ENCODE measurements at places on chromosomes 13 and 19.

DNA sequence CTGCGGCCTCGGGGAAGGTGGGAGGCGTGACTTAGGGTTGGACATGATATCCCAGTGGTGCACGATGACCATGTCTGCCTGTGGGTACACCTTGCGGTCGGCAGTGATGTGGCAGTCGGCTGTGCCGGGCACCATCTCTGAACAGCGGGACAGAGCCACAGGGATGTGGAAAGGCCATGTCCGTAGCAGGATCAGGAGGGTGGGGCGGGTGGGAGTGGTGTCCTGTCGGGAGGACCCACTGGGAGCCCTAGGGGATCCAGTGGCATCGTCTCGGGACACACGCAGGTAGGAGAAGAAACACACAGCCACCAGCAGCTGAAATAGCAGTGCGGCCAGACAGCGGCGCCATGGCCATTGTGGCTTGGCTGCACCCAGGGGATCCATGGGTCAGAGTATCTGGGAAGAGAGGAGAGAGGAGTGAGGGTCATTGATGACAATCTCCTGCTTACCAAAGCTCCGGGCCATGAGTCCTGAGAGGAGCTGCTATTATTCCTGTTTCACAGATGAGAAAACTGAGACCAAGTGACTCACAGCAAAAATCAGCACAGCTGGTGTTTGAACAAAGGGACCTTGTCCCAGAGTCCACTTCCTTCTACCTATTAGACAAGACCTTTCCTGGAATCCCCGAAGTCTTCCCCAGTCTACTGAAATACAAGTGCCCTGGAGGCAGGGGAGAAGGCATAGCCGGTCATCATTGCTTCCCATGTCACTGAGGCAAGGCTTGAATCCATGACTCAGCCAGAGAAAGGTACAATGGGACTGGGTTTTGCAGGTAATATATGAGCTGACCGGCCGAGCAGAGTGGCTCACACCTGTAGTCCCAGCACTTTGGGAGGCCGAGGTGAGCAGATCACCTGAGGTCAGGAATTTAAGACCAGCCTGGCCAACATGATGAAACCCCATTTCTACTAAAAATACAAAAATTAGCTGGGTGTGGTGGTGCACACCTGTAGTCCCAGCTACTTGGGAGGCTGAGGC is 5.2 kb upstream of the FUT6 start:
- DNase-seq = no peak

DNA sequence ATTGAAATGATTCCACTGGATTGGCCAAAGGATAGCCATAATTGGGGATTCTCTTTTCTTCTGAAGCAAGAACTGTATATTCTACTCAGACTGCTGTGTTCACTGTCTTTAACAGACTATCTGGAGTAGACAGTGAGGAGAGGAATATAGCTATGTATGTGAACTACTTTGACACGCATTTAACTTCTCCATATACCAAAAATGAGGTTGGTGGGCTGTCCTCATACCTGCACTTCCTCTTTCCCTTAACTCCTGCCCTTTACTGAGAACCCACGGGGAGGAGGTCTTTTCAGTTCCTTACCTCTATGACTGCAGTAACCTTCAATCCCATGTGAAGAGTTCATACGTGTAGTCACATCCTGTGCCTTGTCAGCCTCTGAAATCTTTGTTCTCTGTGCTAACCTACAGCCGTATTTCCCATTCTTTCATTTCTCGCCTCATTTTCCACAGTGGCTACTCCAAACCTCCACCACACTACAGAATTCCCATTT is 305.8 kb downstream of the MTUS2 start:
- DNase-seq = no peak

DNA sequence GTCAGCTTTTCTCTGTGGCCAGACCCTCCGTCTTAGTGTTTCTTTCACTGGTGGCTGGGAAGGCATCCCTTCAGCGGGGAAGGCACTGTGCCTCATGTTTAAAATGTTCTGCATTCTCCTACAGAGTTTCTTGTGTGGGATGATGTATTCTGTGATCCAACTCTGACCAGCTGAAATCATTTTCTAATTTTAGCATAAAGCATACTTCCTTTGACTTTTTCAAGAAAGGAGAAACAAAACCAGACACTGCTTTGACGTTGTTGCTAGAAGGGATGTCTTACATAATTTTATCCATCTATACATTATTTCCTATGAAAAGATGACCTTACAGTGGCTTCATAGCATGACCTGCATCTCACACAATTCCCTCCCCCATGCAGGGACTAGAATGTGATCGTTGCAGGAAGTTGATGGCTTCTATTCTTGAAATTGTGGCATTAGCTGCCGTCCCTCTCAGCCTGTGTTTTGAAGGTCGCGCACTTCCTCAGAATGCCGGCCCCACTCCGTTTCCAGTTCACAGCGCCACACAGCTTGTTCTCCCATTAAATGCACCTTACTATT is 38.6 kb upstream of the TEX29 start:
- no peak for DNase-seq

DNA sequence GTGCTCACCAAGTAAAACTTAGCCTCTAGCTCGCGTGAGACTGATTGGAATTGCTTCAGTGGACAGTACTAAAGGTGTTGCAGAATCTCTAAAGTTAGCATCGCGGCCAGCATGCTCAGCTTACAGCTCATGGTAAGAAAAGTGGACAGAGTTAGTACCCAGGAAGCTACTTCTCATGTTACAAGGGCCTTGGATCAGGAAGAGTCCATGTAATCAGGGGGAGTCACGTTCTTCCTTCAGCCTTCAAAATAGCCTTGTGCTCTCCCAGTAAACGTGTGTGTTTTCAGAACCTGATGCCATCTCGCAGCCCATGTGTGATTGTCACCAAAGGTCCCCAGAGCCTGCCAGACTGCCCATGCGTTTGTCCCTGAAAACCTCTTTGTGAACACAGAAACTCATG is 195.8 kb upstream of the RNF113B start:
- no peak for DNase-seq

- no peak for DNase-seq
Observed at GRCh38 chr13:73924607-73925006, 209.6 kb downstream of the KLF12 start.

GRCh38 chr19:7961920-7962626 is 18.6 kb upstream of the TIMM44 start:
- no peak for DNase-seq

GRCh38 chr19:2255112-2255845 is 938 bp downstream of the JSRP1 start:
- no peak for DNase-seq

GRCh38 chr19:33368074-33368864 is 5.2 kb upstream of the CEBPG start:
- DNase-seq = no peak

DNA sequence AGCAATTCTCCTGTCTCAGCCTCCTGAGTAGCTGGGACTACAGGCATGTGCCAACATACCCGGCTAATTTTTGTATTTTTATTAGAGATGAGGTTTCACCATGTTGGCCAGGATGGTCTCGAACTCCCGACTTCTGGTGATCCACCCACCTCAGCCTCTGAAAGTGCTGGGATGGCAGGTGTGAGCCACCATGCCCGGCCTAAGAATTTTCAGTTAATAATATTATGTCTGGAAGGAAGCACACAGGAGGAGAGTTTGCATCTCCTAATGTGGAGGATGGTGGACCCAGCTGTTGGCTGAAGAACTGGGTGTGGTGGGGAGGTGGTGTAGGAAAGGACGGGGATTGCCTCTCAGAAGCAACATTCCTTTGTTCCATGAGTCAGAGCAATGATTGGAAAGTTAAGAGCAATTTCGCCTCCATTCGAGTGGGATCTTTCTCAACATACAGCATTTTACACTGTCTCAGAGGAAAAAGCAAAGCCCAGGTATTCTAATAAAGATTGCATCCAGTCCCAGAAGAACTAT is 11.9 kb downstream of the PDCD2L start:
- no peak for DNase-seq

GRCh38 chr19:44752123-44752815 is 3.8 kb downstream of the BCL3 start:
- DNase-seq = no peak

- no peak for DNase-seq
Observed at GRCh38 chr19:2332341-2333026, 4.0 kb downstream of the SPPL2B start.

- no peak for DNase-seq
Observed at GRCh38 chr13:80342471-80343371, 1.8 kb upstream of the SPRY2 start.

GRCh38 chr13:112725346-112726015 is 35.6 kb downstream of the ATP11A start:
- DNase-seq = no peak

DNA sequence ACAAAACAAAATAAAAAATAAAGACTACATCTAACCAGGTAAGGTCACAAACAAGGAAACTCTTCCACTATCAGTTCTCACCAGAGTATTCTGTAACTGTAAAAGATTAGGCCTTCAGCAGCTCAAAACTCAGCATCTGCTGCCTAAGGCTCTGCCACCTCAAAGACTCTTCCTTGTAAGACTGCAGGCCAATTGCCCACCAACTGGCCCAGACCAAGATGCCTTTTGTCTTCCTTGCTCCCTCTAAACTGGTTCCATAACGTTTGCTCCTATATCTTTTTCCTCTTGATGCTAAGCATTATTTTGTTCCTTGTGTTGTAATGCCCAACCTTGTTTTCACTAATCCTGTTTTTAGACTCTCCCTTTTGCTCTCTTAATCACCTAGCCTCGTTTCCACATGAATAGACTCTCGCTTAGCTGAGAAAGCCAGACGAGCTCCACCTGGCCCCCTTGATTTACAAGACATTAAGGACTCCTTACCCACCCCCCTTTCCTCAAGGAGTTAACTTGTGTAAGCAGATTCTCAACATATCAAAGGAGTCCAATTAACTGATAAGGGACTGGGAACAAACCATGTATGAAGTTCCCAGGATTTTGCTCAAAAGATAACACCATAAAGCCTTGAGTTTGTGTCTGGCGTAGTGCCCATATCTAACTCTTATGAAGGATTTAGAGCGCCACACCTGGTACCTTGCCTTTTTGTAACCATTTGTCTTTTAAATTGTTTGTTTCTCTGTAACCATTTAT is 1.5 kb downstream of the ZNF814 start:
- DNase-seq = peak; percentile 36

GRCh38 chr19:28840891-28841290 is 372.1 kb downstream of the UQCRFS1 start:
- DNase-seq = no peak

- DNase-seq = no peak
Observed at GRCh38 chr13:82898586-82898985, 983.7 kb downstream of the SLITRK1 start.

DNA sequence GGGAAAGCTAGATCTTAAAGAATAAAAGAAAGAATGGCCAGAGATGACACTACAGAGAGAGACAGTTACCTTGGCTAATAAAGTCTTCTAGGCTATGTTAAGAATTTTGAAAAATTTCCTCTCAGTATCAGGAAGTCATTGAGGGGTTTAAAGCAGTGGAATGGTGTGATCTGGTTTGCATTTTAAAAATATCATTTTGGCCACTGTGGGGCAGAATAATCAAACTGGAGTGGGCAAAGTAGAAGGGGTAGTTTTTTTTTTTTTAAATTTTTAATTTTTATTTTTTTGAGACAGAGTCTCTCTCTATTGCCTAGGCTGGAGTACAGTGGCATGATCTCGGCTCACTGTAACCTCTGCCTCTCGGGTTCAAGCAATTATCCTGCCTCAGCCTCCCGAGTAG is 4.4 kb upstream of the CNMD start:
- DNase-seq = no peak
